ENCODE measurements at places on chromosomes 6 and 20.

- no peak for DNase-seq
Measured at GRCh38 chr6:14015964-14016363, 91.2 kb downstream of the RNF182 start.

DNA sequence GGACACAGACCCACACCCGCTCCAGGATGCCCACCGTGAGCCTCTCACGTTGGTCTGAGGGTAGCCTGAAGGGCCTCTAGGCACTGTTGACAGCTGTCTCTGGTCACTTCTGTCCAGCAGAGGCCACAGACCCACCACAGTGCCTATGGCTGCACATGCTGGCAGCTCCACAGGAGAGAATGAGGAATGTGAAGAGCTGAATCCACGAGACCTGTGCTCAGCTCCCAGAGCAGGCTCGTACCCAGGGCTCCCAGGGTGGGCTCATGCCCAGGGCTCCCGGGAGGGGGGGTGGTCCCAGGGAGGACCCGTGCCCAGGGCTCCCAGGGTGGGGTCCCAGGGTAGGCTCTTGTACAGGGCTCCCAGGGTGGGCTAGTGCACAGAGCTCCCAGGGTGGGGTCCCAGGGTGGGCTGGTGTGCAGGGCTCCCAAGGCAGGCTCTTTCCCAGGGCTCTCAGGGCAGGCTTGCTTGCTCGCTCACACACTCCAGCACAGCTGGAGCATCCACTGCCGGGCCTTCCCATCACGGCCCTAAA lies 201.0 kb downstream of the SYNDIG1 start:
- DNase-seq = no peak

DNA sequence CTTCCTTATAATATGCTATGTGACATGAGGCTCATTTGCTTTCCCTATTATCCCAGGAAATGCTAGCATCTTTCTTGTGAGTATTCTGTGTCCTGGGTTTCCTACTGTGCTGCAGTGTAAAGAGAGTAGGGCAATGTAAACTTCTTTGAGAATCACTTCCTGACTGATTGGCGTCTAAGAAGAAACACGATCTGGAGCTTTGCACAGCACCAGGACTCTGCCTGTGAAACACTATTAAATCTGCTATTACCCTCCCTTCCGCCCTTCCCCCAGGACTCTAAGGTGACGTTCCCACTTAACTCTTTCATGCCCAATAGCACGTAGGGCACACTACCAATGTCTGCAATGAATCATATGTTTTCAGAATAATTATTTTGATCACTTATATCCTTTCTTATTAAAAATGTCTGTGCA lies 607.3 kb upstream of the CITED2 start:
- DNase-seq = peak; percentile 26

DNA sequence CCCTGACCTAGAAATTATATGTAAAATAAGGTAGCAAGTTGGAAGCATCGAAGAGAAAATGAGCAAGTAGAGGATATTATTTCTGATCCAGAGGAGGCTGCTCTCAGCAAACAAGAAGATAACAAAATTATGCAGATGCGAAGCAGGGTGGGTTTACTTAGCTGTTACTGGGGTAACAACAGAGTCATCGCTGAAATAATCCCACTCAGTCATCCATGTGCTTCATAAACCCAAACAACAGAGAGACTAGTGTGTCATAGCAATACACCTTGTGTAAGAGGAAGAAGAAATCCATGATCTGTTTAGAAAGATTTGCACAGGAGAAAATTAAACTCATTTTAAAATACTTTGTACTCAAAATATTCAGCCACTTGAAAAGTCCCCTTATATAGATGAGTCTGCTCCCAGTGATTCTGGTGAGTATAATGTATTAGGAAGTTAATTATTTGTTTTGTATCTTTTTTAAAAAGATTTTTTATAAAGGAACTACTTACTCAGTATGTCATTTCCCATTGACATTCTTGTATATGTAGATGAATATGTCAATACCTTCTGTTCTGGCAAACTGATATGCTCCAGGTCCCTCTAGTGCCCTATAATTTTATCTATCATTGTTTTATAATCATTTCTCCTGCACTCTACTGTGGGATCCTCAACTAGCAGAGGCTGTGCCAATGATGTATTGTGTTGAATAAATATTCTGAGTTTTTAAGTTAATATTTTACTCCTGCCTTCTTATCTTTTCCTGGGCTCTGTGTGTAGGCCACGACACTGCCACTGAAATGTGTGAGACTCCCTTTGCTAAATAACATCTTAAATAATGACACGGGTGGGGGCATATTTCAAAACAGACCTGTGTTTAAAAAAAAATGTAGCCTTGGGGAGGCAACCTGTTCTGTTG lies 8.6 kb upstream of the HIVEP2 start:
- DNase-seq = no peak

- no peak for DNase-seq
Measured at GRCh38 chr6:36297511-36297910, 27.7 kb downstream of the PNPLA1 start.

DNA sequence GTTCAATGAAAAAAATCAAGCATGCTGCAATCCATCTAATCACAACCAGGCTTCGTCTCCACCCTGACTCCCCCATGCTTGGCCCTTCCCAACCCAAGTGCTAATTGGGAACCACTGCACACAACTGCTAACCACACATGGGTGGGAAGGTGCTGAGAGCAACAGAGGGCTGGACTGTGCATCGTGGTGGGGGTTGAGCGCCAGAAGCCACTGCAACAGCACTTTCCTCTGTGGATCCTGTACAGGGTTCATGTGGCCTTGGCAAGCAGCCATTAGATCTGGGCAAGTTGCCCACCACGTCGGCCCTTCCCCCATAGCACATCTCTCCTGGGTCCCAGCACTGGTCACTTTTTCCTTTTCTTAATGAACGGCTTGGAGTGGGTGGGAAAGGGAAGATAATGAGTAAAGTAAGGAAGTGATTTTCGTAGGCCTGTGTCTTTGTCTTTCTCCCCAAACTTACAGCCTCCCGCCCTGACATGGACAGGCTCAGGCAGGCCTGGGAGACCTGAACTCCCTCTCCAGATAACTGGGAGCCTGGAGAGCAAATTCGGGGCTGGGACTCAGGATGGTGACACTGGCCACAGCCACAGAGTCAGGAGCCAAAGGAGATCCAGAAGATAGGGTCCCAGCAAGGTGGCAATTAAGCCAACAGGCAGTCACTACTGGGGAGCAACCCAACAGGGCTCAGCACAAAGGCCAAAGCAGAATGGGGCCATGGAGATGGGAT lies 34.4 kb upstream of the MRPS10 start:
- no peak for DNase-seq

DNA sequence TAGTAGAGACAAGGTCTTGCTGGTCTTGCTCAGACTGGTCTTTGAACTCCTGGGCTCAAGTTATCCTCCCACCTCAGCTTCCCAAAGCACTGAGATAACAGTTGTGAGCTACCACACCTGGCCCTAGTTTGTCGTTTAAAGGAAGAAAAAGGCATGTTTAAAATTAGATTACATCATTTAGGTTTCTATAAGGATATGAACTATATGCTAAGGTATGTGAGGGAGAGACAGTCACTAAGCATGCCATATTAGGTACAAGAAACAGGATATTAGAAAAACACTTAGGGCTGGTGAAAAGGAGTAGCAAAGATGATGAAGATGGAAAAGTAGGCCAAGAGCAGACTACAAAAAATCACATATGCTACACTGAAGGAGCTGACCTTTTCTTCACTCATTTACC lies 106.4 kb downstream of the ASCC3 start:
- no peak for DNase-seq

DNA sequence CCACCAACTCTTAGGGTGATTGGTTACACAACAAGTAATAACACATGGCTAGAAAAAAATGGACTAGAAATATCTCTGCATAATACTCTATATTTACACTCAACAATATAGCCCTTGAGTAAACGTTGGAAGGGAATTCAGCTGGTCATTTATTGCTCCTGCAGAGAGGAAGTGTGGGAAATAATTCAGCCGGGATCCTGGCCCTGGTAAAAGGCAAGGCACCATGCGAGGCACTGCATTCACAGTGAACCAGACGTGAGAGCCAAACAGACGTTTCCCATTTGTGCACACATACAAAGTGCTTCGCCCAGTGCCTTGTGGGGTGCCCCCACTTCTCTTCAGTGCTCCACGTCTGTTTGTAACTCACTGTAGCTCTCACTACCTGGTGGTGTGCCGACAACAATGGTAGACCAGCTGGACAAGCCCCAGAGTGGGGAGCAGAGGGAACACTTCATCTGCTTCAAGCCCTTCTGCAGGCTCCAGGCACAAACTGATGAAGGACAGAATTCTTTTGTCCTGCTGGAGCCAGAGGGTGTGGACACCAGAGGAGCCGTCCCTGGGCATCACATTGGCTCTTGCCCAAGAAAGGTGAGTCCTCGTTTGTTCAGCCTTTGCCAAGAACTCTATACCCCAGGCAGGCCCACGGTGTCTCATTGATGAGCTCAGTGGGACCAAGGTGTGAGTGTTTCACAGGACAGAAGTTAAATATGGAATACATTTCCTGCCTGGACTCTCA lies 18.8 kb downstream of the SYNDIG1 start:
- DNase-seq = no peak

- DNase-seq = no peak
Measured at GRCh38 chr6:89611666-89612065, 26.9 kb downstream of the LYRM2 start.

- DNase-seq = no peak
Measured at GRCh38 chr6:36920049-36920448, 34.3 kb downstream of the C6orf89 start.

GRCh38 chr6:157481865-157482249 lies 100.9 kb downstream of the ZDHHC14 start:
- DNase-seq = no peak

DNA sequence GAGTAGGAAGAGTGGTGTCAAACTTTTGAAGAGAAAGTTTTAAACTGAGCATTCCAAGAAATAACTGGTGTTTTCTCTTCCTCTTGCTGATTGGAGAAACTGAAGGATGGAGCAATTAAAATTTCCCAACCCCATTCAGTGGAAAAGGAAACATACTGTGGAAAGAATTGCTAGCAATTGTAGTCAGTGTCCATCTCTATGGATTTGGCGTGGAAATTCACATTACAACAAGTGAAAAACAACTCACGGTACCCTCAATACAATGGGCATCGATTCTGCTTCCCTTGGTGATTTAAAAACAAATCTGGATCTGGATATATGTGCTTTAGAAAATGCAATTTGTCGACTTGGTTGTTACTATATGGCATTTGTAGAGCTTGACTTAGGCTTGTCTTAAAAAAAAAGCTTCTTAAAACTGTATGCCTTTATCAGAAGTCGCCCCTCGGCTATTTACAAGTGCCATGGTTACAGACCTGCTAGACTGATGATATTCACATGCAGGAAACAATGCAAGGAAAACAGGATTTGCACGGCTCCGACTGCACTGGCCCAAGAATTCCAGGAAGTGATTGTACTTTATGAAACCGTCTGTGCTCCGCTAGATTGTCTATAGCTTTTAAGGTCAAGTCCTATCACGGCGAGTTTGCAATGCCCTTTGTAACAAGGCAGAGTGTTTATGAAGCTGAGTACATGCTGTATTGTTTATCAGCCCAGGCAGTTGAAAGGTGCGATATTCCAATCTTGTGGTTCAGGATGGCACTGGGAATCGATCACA lies 131.7 kb upstream of the PHACTR1 start:
- DNase-seq = no peak

DNA sequence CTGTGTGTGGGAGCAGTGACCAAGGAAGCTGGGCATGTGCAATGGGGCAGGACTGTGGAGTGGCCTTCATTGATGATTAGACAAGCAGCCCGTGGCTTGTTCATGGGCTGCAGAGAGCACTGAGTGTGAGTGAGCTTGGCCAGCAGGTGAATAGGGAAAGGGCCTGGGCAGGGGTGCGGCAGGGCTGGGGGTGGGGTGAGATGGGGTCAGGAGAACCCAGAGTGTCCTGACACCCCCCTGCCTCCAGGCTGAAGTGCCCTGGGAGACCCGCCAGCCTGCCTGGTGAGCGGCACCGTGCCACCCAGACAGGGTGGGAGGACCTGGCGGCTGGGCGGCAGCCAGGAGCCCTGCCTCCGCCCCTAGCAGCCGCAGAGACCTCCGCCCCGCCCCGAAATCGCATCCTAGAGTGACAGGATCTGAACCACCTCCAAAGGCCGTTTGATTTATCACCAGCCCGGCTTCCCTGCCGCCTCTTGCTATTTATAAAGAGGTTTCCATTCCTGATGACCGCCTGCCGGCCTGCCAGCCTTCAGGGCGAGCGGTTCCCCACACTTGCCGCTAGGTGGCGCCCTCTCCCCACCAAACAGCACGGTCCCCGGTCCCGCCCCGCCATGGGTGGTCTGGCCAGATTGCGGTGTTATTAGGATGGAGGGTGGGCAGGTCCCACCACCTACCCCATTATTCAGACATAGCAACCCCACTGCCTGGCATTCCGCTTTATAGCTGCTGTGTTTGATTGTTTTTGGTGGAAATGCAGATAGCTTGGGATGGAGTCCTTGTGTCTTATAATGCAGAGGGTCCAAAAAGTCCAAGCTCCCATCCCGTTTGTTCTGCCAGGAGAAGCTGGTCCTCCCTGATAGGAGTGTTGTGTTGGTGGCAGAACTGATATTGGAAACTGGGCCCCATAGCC lies 3.5 kb downstream of the MYLK2 start:
- peak; percentile 27 for DNase-seq

DNA sequence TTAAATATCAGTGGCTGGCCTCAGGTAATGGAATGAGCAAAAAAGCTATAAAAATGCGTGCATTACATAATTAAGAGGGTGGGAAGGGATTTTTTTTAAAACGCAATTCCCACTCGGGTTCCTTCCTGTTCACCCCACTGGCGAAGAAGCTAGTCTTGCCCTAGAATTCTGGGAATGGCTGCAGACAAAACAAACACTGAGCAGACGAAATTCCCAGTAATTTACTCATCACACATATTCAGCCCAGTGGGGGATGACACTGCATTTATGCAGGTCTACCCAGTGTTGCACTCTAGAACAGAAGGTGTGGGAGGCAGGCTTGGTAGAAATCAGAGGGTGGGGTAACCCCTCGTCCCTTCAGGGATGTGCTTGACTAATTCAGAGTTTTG lies 2695.0 kb upstream of the DEFB115 start:
- DNase-seq = no peak

- DNase-seq = no peak
Measured at GRCh38 chr20:46575937-46576461, 25.5 kb upstream of the OCSTAMP start.

DNA sequence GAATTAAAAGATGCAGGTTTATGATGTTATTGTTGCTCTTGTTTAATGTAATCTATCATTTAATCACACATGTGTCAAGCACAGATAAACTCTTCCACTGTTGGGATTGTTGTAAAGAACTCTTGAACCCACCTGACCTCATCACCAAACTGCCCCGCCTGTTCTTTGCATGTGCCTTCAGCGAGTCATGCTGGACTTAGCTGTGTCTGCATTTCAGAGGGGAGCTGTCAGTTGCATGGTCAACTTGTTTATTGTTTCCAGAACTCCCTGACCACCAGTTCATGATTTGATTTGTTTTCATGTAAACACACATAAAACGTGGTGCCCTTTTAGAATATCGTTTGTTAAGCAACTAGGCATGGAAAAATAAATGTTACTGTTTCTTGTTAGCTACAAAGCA lies 93.6 kb downstream of the KHDC1L start:
- DNase-seq = no peak
